ENCODE measurements at places on chromosomes 5 and 9.

GRCh38 chr9:104287253-104287878, 193.3 kb downstream of the SMC2 start:
- no peak for DNase-seq

DNA sequence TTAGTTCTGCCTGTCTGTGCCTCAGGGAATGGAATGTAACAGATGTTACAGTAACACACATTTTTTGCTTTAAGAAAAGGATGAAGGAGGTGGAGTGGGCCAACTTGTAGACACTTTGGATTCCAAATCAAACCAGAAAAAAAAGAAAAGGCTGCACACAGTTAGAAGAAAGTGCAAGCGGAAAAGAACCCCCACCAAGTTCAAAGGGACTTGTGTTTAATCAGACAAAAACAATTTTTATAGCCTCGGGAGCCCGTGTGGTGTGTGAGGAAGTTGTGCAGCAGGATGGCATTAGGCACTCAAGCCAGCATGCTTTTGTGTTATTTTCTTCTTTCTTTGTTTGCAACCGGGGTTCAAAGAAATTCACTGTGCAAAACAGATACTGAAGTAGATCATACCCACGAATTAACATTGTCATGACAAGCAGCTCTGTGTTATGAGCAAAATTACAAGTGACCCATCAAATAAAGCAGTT, 189.5 kb downstream of the SEMA5A start:
- DNase-seq: no peak

GRCh38 chr5:112228667-112229066, 190.4 kb downstream of the EPB41L4A start:
- peak; percentile 3 for DNase-seq

DNA sequence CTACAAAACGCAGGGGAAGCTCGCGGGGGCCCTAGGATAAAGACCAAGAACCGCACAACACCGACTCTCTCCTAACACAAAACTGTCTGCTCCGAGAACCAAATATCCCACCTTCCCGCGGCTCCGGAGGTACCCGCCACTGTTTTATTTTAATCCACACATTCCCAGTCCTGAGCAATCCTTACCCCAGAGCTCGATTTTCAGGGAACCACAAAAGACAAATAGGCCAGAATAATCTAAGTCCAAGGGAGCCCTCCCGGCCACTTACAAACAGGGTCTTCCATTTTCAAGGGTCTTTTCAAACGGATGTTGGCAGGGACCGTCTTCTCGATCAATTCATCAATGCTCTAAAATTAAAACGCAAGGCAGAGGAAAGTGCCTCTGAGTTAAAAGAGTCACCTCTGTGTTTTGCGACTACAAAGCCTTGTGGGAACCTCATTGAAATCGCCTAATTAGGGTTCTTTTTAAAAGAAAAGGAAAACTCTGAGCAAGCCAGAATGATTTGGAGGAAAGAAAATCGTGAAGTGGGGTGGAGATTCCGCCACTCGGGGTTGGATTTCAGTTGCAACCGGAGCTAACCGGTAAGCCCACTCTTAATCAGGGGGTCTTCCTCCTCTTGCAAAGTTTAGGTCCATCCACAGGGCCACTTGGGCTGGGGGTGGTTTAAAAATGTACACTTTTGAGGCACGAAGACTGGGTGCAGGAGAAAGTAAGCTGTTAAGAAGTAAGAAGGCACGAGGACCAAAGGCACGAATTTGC, 1.0 kb downstream of the GLDC start:
- DNase-seq: no peak

DNA sequence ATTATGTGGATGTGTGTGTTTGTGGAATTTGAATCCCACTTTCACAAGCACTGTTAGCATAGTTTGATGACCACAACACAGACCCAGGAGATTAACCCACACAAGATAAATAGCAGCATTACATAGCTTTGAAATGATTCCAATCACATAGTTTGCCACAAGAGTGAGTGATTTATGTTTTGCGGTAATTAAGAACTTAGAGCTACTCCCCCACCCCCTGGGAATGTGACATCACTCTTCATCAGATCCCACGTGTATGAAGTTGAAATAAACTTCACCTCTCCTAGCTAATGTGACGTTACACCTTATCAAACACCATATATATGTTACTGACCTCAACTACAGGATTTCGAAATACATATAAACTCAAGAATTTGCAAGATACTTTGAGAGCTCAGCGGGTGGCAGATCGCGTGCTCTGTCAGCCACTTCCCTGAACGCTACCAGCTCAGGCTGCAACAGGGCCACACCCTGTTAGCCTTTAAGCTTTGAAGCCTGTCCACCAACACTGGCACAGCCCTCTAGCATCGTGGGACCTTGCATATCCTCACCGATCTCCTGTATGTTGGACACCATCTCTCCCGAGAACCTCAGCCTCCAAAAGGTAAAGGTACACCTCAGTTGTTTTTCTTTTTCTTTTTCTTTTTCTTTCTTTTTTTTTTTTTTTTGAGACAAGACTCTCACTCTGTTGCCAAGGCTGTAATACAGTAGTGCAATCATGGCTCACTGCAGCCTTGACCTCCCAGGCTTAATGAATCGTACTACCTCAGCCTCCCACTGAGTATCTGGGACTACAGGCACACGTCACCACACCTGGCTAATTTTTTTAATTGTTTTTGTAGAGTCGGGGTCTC, 1.7 kb upstream of the AGTPBP1 start:
- DNase-seq: peak; percentile 69

GRCh38 chr5:75514323-75514722, 2.6 kb downstream of the POLK start:
- no peak for DNase-seq
